ENCODE measurements at places on chromosomes 16 and 17. TPM values are rescaled to one million over a fixed set of nuclear protein-coding genes. Genes with fewer than 3 reads are reported as not detected.

The TUBD1 gene
- 8.2 TPM for total RNA-seq

The MAP2K6 gene
- total RNA-seq: 2.0 TPM

The FAM20A gene
- total RNA-seq: 5.8 TPM

The SCGB1C2 gene
- not detected for total RNA-seq

The SOST gene
- total RNA-seq: 0.49 TPM

The MYH13 gene
- total RNA-seq: not detected

The GPRC5B gene
- 5.1 TPM for total RNA-seq

The KRT12 gene
- total RNA-seq: not detected

The C16orf54 gene
- 0.27 TPM for total RNA-seq

The CDH16 gene
- 0.10 TPM for total RNA-seq

DNA sequence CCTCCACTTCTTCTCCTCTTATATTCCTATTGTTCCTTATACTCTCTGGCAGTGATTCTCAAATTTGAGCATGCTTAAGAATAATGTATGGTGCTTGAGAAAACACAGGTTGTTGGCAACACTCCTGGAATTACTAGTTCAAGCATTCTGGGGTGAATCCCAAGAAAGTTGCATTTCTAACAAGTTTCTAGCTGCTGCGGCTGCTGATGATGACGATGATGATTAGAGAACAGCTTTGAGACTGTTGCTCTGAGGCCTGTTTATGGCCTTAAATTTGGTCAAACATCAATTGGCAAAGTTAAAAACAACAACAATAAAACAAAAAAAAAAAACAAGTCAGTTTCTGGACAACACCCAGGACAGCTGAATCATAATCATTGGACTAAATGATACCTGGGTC is 961.9 kb downstream of the CDH11 start:
- DNase-seq: no peak

GRCh38 chr17:35788477-35789368 is 6.7 kb downstream of the MMP28 start:
- peak; percentile 68 for DNase-seq

- DNase-seq: no peak
These were observed 5.0 kb upstream of the DHRS13 start for GRCh38 chr17:28907709-28908475.

GRCh38 chr16:75248142-75248535 is 3.3 kb downstream of the BCAR1 start:
- DNase-seq: no peak

DNA sequence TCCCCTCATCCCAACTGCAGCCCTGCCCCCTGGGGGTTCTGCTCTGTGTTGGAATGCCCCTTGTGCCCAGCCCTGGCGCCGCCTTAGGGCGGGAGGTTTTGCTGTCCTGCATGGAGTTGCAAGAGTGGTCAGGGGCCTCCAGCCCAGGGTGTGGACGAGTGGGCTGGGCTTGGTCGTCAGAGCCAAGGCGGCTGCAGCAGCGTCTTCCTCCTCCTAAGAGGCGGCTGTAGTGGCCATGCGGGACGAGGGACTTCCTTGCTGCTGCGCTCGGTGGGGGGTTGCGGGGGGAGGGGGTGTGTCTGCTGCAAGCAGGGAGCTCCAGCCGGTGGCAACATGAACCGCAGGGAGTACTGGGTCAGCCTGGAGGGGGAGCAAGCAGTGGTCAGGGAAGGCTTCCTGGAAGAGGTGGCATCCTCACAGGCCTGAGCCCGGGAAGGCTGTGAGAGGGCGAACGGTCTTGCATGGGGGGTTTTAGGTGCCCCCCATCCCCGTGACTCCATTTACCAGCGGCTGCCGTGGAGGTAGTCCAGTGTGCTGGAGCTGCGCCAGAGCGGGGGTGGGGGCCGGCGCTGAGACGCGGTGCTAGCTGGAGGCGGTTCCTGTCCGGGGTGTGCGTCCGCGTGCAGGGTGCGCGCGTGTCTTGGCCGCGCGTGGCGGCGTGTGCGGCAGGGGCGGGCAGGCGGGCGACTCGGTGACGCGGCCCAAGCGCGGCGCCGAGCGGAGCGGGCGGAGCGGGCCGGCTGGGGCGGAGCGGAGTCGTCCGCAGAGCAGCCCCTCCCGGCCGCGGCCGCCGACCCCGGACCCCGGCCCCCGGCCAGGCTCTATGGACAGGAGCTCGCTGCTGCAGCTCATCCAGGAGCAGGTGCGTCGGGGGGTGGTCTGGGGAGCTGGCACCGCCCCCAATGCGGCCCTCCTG is at the start of gene RHBDL1:
Gene RHBDL1, plus strand, starts transcription at position 704 of the 916 bp plus-strand sequence. Its CDS starts 120 bp downstream, at position 824.
- no peak for DNase-seq

GRCh38 chr16:9065077-9065476 is 26.4 kb upstream of the HAPSTR1 start:
- DNase-seq: no peak

DNA sequence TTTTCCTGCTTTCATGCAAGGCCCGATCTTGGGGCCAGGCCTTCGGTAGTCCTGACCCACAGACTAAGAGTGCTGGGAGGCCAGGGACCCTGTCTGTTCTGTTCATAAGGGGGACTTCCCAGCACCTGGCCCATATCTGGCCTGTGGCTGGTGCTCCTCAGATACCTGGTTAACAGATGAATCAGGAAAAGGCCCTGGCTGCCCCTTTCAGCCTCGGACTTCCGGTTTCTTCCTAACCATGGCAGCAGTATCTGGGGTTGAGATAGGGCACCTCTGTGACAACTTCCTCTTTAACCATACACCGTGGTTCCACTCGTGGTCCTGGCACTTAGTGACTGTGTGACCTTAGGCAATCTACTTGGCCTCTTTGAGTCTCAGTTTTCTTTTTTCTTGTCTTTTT is 18.4 kb downstream of the PLCG2 start:
- DNase-seq: no peak

- no peak for DNase-seq
These were observed 346.5 kb upstream of the XYLT1 start for GRCh38 chr16:17817260-17817659.

DNA sequence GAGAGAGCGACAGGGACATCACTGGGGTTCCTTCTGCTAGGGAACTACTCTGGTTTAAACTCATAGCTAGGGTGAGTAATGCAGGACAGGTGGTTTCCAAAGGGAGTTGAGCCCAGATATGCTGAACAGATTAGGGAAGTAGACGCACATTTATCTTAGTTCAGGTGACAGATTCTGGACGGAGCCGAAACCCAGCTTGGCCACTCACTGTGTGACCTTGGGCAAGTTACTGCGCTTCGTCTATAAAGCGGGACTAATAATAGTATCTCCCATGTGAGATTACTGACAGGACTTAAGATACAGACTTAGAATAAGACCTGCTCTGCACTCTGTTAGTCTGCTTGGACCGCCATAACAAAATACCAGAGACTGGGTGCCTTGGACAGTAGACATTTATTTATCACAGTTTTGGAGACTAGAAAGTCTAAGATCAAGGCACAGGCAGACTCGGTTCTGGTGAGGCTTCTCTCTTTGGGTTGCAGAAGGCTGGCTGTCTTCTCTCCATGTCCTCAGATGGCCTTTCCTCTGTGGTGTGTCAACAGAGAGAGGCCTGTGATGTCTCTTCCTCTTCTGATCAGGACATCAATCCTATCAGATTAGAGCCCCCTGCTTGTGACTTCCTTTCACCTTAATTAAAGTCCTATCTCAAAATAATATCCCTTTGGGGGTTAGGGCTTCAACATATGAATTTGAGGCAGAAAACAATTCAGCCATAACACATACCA is 12.1 kb downstream of the SCNN1G start:
- no peak for DNase-seq
